ENCODE measurements at places on chromosomes 7 and 10. TPM values are rescaled to one million over a fixed set of nuclear protein-coding genes. Genes with fewer than 3 reads are reported as not detected.

DNA sequence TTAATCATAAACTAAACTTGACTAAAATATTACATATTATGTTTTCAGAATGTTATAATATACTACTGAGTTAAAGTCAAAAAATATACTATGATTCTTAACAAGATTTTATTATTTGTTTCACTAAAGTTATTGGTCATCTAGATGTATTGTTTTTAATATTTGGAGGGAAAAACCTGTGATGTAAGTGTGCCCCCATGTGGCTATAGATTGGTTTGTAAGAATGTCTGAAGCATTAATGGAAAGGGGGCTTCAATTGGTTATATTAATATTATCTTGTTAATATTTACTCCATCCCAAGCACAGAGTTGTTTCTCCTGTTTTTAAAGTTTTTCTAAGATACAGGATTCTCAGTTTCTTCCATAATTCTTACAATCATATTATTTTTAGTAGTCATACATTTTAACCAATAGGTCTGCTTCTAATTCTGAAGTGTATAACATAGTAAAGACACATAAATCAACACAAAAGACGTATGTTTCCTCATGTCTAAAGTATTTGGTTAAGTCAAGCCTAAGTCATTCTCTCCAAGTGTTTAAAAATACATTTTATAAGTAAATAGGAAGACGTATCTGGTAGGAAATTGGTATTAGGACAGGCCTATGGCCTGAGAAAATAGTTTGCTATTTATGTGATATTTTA, 58.0 kb downstream of the GNAT3 start:
- no peak for DNase-seq

DNA sequence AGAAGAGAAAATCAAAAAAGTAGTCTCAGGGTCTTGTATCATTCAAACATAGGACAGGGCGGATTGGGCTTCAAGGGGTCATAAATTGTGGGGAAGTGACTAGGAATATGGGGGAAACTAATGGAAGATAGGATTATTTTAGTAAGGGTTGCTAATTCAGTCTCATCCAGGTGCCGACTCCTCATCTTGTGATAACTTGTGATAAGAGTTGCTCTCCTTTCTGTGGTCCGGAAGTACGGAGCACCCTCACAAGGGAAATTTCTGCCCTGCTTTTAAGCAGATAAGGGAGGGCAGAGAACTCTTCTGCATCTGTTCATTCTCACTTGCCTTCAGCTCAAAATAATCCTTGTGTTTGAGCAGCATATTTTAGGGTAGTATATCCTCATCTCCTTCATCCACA, 436.4 kb upstream of the LRGUK start:
- DNase-seq: no peak

GRCh38 chr10:75375838-75376237, 25.7 kb downstream of the ZNF503 start:
- no peak for DNase-seq

DNA sequence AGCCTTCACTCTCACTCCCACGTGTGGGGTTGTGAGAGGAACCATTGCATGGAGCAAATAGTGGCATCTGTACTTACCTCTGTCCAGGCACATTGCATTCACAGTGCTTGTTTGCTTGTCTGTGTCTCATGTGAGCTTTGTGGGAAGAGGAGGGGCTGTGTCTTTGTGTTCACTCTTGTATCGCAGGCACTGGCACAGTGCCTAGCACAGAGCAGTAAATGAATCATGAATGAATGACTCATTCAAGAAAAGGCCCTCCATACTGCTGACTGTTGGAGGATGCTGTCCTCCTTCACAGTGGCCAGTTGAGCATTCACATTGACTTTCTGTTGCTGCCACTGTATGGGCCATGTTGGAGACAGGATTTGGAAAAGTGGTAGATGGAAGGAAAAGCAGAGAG, 125.3 kb downstream of the SORCS3 start:
- no peak for DNase-seq

DNA sequence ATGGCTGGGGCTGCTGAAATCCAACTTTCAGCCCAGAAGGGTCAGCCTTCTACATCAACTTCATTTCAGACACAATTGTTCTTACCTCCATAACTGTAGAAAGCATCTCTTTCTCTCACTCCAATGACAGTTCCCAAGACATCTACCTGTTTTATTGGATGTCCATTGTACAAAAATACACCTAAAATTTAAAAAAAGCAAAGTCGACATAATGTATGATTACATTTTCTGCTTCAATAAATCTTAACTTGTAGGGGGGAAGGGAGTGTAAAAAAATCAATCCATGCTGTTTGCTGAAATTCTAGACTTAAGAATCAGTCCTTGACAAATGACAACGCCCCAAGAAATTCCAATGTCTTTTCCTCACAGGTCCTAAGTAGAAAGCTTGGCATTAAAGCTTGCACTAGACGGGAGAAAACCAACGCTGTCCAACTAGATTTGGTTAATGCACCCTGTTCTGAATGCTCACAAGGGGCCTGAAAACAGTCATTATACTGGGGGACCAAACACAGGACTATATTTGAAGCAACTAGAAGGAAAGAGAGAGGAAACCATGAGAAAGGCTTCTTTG, 7.5 kb downstream of the STN1 start:
- DNase-seq: no peak

GRCh38 chr10:69123747-69124562, at the start of gene VPS26A:
TSS of gene VPS26A (plus strand) at chr10:69124178. CDS start at chr10:69124278, 100 bp downstream.
- DNase-seq: peak; percentile 98

- DNase-seq: no peak
These were observed 3.9 kb upstream of the NRF1 start for GRCh38 chr7:129607471-129608120.

Gene NT5C3A
- total RNA-seq: 15.6 TPM

GRCh38 chr10:16799621-16800020, 17.6 kb downstream of the RSU1 start:
- no peak for DNase-seq

DNA sequence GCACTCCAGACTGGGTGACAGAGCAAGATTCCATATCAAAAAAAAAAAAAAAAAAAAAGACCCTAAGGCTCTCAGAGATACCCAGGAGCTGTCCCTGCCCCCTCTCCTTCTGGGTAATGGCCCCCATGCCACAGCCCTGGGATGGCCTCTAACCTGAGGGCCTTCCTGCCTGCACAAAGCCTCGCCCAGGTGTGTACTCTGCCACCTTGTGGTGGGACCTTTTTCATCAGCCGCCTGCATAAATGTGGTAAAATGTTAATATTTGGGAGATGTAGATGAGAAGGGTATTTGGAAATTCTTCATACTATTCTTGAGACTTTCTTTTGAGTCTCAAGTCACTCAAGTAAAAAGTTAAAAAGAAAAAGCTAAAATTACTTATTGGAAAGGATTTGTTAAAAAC, 46.3 kb upstream of the RNF216 start:
- no peak for DNase-seq

Gene MYOZ1
- total RNA-seq: 51.0 TPM

- no peak for DNase-seq
These were observed 294.4 kb upstream of the NEBL start for GRCh38 chr10:21191512-21191911.

DNA sequence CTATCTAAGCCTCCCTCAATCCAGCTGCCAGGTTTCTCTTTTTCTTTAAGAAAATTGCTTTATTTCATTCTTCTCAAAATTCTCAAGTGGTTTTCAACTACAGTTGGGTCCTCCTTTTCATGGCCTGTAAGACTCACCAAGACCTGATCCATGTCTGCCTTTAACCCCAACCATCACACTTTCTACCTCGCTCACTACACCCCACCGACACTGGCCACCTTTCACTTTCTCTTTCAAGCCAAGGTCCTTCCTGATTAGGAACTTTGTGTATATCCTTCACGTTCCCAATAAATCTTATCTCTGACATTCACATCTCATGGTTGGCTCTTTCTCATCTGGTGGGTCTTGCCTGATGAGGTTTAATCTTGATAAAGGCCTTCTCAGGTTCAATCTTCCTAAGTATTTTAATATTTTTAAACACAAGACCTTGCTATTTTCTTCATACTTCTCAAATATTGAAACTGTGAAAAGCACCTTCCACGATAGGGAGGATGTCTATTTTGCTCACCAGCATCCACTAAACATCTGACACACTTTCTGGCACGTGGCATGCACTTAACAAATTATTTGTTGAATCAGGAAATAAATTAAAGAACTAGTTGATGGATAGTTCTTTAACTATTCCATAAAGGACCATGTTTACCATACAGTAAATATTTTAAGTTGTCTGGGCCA, 624.8 kb downstream of the GRID1 start:
- DNase-seq: no peak

DNA sequence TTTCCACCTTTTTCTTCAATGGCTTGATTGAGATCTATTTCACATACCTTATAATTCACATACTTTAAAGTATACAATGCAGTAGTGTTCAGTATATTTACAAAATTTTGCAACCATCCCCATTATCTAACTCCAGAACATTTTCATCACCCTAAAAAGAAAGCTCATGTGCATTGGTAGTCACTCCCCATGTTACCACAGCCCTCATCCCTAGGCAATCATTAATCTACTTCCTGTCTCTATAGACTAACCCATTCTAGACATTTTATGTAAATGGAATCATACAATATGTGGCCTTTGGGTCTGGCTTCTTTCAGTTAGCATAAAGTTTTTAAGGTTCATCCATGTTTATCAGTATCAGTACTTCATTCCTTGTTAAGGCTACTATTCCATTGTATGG, 214.2 kb downstream of the WDR11 start:
- no peak for DNase-seq

Gene SEMA4G
- total RNA-seq: 3.4 TPM

- no peak for DNase-seq
These were observed 48.1 kb downstream of the GNAI1 start for GRCh38 chr7:80182630-80183276.

GRCh38 chr10:72311667-72312066, 37.9 kb downstream of the DDIT4 start:
- no peak for DNase-seq

Gene GET4
- total RNA-seq: 16.1 TPM

DNA sequence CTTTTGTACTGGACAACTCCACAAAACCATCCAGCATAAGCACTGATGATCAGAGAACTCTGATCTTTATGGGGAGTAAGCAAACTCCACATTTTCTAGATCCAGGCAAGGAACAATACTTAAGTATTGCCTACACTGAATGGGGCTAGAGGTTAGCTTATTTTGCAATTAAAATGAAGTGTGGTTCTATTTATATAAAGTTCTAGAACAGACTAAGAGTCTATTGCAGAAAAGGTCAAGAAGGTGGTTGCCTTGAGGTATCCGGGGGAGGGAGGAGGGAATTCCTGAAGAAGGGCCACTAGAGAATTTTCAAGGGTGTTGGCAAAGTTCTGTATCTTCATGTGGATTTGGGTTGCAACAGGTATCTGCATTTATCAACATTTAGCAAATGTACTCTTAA, 477.9 kb downstream of the PLXNA4 start:
- no peak for DNase-seq

Gene HMX2
- total RNA-seq: not detected

- no peak for DNase-seq
These were observed 73.9 kb downstream of the C10orf90 start for GRCh38 chr10:126596472-126597016.

- DNase-seq: no peak
These were observed 539.9 kb downstream of the DNAJB6 start for GRCh38 chr7:157876469-157877285.

DNA sequence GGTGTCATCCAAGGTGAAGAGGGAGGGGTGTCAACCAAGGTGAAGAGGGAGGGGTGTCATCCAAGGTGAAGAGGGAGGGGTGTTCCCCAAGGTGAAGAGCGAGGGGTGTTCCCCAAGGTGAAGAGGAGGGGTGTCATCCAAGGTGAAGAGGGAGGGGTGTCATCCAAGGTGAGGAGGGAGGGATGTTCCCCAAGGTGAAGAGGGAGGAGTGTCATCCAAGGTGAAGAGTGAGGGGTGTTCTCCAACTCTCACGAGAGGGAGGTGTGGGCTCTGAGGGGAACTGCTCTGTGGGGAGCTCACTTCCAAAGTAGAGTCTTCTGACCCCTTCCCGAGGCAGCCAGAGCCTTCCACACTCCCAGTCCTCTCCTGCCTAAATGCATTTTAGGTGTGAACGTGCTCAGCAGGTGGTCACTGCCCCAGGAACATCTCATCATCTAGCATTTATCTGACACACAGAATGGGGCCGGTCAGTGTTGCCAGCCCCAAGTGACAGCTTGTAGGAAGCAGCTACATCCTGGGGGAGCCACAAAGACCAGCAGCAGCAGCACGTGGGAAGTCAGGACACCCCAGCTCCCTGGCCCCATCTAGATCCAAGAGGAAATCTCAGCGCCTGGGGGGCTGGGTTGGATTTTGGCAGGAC, 323.8 kb downstream of the GLRX3 start:
- peak; percentile 51 for DNase-seq

DNA sequence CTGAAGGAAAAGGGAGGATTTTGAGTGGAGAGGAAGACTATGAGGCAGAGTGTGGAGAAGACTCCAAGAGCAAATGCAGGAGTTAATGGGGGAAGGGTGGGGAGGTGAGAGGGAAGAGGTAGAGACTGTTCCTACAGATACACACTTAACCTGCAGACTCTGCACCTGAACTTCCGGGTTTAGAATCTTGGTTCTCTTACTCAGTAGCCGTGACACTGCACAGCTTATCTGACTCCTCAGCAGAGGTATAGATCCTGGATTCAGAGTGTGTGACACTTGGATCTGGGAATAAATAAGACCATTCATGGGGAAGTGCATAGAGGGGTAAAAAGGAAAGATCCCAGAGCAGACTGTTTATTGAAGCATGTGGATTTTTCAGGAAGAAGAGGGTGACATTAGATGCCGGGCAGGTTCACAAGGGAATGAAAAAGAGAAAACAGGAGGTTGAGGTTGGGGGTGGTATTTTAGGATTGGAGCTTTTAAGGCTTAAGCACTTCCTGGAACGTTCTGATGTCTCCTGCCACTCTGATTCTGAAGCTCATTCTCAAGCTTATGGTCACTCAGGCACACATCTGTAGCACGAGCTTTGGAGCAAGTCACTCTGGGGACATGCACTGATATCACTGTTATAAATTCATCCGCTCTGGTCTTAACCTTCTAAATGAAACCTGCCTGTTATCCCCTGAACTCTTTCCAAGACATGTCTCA, 5.7 kb upstream of the ZC3HAV1L start:
- no peak for DNase-seq

Gene CLRN3
- not detected for total RNA-seq

DNA sequence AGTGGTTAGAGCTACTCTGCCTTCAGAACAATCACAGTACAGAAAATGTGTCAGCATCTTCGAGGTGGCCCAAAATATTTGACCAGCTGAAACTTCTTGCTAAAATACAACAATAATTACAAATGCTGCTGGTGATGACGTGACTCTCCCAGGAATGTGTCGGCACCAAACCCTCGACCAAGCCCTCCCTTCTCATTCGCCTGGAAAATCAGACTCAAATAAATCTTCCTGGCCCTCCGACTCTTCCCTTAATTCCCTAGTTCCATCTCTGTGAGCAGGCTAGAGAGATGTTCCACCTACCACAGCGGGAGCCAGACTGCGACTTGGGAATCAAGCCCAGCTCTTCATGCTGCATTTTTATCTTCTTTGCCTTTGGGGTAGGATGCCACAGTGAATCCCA, 4.1 kb downstream of the PRSS2 start:
- DNase-seq: no peak

Gene CDK5
- 4.4 TPM for total RNA-seq

Gene CUX1
- 94.4 TPM for total RNA-seq

Gene SCART1
- 0.24 TPM for total RNA-seq

Gene DYDC1
- not detected for total RNA-seq
